GM03348 (cell line): ENCODE measurements at places on chromosomes 16 and 17.
A peak's percentile ranks its signal among the peaks of the same experiment; 100 is the strongest.

- DNase-seq = no peak
These were observed 12.2 kb downstream of the CD300LD start for GRCh38 chr17:74579900-74580299.

DNA sequence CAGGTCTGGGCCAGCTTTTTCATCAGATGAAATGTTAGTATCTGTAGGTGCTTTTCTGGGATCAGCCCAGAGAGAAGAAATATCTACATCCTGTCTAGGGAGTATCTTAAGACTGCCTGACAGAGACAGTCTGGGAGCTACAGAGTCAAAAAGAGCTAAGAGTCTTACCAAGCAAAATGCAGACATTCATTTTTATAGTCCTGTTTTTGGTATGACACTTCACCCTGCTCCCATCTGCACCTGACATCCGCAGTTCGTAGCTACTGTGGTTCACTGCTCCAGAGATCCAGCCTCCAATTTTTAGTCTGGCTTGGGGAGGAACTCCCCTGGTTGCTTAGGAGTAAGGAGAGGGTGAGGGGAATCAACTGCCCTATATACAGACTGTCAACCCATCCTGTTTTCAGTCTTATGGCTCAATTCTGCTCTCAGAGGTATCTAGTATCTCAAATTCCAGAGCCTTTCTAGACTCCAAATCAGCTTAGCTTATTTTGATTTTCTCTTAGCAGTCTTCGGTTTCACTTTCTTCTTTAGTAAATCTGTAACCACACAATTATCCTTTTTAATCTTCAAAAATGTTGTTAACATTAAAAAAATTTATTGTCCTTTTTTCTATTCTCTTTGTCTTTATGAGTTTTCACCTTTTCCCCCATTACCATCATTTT, 97.8 kb downstream of the TMEM100 start:
- DNase-seq = no peak

- no peak for DNase-seq
These were observed 13.3 kb downstream of the CDR2 start for GRCh38 chr16:22360963-22361659.

- peak; percentile 58 for DNase-seq
These were observed at the start of gene HOXB2 for GRCh38 chr17:48545022-48545375. Gene HOXB2 (minus strand): TSS chr17:48545109. CDS start chr17:48544911, 198 bp downstream.

GRCh38 chr17:49471769-49472168, 23.3 kb upstream of the NGFR start:
- DNase-seq = no peak

DNA sequence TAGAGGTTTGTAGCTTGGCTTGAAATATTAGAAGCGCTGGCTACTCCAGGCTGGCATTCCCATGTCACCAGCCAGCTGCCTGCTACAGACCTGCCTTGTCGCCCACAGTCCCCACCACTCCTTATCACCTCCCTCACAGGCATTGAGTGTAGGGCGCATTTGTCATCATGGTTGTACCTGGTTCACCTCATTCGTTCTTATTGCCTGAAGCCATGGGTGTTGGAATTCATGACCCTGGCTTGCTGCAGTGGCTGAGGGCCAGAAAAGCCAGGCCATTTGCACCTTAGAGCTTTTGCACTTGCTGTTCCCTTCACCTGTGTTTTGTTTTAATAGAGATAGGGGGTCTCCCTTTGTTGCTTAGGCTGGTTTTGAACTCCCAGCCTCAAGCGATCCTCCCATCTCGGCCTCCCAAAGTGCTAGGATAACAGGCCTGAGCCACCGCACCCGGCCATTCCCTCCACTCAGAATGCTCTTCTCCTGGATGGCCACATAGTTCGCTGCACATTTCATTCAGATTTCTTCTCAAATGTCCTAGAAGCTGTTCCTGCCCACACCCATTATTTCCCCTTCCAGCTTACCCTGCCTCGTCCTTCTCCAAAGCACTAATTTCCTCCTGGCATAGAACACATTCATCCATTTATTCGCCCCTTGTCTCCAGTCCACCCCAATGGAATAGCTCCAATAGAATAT, 97.6 kb downstream of the C16orf78 start:
- DNase-seq = no peak

DNA sequence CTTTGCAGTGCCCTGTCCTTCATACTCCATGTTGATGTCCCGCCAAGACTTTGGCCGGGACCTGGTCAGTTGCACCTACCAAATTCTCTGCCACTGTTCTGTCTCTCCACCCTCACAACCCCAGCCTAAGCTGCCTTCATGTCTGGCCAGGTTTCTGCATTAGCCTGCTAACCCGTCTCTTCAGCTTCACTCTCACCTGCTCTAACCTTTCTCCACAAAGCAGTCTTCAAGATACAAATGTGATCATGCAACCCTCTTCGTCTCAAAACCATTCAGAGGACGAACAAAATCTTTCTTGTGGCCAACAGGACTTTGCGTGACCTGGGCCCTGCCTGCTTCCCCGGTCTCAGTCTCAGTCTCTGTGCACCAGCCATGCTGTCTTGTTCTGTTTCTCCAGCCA, 148.2 kb downstream of the WSCD1 start:
- DNase-seq = no peak
